ENCODE measurements at places on chromosomes 11 and 22. TPM values are rescaled to one million over a fixed set of nuclear protein-coding genes. Genes with fewer than 3 reads are reported as not detected.

Gene ZP1
- total RNA-seq: not detected

Gene PES1
- total RNA-seq: 52.2 TPM

Gene ART1
- not detected for total RNA-seq

Gene GRM5
- total RNA-seq: under 0.01 TPM

Gene LRRN4CL
- total RNA-seq: 0.24 TPM

Gene TEX12
- total RNA-seq: 0.50 TPM

Gene OR51B5
- not detected for total RNA-seq

Gene ESAM
- total RNA-seq: 0.17 TPM

Gene OSBP
- 62.2 TPM for total RNA-seq

Gene RTN4RL2
- total RNA-seq: 0.33 TPM

Gene DRICH1
- total RNA-seq: 0.24 TPM

Gene SLCO2B1
- total RNA-seq: not detected

Gene INCENP
- 60.6 TPM for total RNA-seq

Gene SULT4A1
- 0.82 TPM for total RNA-seq

Gene FAM180B
- not detected for total RNA-seq

Gene CSNK2A3
- 6.5 TPM for total RNA-seq

Gene MAJIN
- total RNA-seq: not detected

Gene ABCC8
- not detected for total RNA-seq

Gene MYO18B
- not detected for total RNA-seq
